NCI-H2171 treated with DMSO at 0.1 percent for 48 hours (cell line): ENCODE measurements at places on chromosomes 12 and 14.
A peak's percentile ranks its signal among the peaks of the same experiment; 100 is the strongest.

- DNase-seq, result no peak
Measured at GRCh38 chr14:23605931-23606585, 27.5 kb upstream of the JPH4 start.

DNA sequence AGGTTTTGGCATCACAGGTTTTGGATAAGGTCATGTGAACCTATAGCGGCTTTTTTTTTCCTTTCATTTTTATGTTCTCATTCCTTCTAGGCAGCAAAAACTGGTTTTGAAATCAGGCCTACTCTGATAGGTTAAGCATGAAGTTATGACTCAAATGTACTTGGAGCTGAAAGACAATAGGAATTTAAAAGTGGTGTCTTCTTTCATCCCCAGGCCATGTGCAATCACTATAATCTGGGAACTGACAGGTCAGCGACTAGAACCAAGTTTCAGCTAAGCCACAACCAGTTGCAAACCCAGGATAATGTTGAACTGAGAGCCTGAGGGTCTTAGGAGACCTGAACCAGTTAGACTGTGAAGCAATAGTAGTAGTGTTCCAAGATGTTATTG, 74.3 kb downstream of the ANO6 start:
- no peak for DNase-seq

- no peak for DNase-seq
Measured at GRCh38 chr14:70641548-70642302, at the start of gene TTC9. Gene TTC9 (plus strand): TSS chr14:70641916. CDS start chr14:70642130, 214 bp downstream.

DNA sequence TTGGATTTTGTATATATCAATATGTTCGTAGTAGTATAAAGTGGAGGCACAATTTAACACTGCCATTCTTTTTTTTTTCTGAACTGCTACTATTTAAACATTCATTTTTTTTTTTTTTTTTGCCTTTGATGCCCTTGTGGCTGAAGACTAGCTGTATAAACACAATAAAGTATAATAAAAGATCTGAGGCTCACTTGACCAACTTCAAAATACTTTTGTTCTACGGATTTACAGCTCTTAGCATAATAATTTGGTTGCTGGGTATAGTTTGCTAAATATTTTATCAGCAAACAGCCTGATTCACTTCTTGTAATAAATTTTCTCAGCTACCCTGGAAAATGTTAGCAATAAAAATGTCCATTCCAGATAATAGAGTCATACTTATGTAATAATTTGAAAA, 128.3 kb downstream of the KCNC2 start:
- DNase-seq, result no peak

DNA sequence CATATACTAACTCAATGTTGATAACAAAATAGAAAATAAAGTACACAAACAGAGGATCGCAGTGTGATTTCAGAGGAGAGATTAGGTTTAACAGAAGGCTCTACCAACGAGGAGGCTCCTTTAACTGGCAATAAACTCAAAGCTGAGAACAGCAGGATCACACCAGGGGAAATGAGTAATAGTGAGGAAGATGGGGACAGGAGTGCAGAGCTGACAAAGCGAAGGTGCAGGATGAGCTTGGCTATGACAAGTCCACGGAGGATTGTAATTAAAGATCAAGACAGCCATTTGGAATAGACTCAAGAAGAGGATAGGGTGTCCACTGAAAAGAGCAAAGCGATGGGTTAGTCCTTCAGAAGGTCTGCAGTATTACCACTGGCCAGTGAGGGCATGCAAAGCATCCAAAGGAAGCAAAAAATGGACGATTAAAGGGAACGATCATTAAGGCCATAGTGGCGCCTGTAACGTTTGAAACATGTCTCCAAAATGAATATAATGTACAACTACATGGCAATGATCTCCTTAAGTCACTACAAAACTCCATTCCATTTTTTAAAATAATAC, 85.3 kb downstream of the GRIN2B start:
- DNase-seq, result no peak

- no peak for DNase-seq
Measured at GRCh38 chr14:50649691-50650090, 18.4 kb downstream of the SAV1 start.

- no peak for DNase-seq
Measured at GRCh38 chr12:98637068-98637467, 7.5 kb downstream of the IKBIP start.

- no peak for DNase-seq
Measured at GRCh38 chr12:60333461-60333860, 737.6 kb downstream of the SLC16A7 start.

- DNase-seq, result no peak
Measured at GRCh38 chr12:49945394-49946080, 5.0 kb upstream of the AQP2 start.

DNA sequence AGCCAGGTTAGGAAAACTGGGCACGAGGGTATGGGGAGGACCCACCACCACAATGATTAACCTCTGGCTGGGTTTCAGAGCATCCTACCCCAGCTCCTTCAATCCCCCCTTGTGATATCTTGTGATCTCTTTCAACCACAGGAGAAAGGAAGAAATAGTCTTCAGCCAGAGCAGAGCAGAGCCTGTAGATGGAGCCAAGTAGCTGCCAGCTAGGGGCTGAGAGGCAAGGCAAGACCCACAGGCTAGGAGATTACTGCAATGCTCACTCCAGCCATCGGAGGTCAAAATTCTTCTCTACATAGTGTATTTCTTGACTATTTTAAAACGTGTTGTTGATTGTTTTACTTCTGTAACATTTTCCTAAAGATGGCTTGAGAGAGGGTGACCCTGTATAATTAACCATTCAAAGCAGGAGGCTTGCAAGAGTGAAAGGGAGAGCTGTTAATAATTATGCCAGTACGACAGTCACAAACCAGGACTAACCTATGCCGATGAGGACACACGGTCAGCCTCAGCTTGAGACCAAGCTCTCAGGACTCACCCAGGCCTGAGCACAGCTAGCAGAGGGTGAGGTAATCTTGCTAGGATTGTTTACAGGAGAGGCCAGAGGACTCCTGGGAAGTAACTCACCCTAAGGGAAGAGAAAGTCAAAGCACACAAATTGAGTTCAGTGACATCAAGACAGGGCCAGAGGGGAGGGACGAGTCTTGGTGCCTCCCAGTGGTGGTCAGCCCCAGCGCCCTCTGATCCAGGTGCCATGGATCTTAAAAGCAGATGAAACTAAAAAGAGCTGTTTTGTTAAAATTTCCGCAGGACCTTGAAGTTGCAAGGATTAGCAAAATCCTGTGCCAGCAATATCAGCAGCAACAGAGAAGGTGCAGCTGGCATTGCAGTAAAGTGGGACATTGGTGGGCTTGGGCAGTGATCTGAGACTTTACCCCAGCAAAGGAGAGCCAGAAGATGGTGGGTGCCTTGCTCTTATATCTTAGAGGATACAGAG, 29.8 kb upstream of the CDKN3 start:
- peak; percentile 20 for DNase-seq
